ENCODE measurements at places on chromosomes 12 and 14.

DNA sequence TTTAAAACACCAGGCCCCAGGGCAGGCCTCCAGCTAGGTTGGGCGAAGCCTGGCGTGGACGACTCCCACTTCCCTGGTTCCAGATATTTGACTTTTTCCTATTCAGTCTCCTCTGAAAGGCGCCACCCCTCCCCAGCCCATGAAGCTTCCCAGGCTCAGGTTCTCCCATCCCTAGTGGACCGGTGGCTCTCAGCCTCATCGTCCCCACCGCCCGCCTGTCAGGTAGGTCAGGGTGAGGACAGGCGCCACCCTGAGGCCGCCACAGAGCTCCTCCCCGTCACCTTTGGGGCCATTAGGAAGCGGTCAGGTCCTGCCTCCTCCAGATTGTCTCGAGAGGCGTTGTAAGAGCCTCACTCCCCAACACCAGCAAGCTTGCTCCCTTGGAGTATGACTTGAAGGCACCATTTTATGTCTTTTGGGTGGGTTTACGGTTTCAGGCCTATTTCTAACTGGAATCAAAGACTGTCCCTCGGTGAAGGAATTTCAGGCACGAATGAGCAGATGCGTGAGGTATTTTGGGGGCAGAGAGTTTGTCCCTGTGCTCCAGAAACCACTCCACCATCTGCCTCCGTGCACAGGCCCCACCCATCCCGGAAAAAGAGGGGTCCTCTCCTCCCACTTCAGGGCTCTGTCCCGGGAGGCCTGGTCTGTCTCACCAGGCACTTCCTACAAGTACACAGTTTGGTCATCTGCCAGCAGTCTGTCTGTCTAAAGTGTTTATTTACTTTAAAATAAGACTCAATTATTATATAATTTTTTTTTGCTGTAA lies 55.6 kb downstream of the TSPAN9 start:
- DNase-seq: no peak

GRCh38 chr12:15165012-15165659 lies 56.1 kb downstream of the RERG start:
- no peak for DNase-seq

DNA sequence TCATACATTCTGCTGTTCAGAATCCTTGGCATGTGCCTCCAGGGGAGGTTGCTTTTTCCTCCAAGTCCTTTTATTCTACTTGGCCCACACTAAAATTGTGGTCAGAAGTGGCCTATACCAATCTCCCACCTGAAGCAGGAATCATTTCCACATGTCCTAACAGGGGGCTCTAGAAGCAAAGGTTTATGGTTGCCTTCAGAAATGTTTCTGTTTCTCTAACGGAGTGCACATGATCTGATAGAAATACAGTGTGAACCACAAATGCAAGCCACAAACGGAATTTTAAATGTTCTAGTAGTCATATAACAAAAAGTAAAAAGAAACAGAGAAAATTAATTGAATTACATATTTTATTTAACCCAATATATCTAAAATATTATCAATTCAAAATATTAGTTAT lies 4.0 kb downstream of the PTGER2 start:
- DNase-seq: no peak

GRCh38 chr14:26414103-26414502 lies 183.7 kb downstream of the NOVA1 start:
- no peak for DNase-seq
